Stimulated activated CD4-positive, alpha-beta T cell treated with anti-CD3 and anti-CD28 coated beads, Interleukin-15, amount 100 ng/mL, for 1 hour (primary cell): ENCODE measurements at places on chromosomes 12 and 14.

DNA sequence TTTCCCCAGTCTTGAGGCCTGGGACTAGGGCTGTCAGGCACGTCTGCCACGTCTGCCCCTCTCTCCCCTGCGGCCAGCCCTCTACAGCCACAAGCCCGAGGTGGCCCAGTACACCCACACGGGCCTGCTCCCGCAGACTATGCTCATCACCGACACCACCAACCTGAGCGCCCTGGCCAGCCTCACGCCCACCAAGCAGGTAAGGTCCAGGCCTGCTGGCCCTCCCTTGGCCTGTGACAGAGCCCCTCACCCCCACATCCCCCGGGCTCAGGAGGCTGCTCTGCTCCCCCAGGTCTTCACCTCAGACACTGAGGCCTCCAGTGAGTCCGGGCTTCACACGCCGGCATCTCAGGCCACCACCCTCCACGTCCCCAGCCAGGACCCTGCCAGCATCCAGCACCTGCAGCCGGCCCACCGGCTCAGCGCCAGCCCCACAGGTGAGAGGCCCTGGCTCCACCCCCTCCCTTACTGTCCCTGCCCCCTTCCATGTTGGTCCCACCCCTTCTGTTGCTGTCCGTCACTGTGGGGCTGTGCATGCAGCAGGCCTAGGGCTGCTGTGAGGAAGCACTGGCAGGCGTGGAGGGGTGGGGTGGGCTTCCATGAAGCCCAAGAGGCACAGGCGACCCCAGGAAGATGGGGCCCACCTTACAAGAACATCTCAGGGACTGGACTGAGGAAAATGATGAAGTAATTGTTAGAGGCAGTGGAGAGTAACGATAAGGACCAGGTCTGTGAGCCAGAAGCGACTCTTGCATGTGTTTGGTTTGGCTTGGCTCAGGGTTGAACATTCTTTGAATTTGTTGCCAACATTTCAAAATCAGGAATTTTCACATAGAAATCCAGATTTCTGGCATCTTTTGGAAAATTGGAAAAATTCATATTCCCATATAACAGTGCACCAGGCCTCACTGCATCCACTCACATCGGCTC is 16.8 kb downstream of the C12orf43 start:
- no peak for DNase-seq

DNA sequence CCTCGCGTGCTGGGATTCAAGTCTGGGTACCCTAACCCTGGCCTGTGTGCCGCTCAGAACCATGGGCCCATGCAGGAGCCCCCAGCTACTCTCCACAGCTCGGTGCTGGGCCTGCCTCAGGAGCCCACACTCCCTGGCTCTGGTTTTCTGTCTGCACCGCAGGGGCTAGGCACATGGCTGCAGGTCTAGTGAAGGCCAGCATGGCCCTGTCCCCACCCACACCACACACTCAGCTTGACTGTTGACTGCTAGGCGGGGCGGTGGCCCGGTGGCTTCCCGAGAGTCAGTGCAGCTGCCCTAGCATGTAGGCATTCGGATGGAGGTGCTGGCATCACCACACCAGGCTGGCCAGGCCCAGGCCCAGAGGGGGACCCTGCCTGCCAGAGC is 7.9 kb downstream of the INF2 start:
- no peak for DNase-seq

- DNase-seq: no peak
Measured at GRCh38 chr14:26190646-26191045, 407.2 kb downstream of the NOVA1 start.

DNA sequence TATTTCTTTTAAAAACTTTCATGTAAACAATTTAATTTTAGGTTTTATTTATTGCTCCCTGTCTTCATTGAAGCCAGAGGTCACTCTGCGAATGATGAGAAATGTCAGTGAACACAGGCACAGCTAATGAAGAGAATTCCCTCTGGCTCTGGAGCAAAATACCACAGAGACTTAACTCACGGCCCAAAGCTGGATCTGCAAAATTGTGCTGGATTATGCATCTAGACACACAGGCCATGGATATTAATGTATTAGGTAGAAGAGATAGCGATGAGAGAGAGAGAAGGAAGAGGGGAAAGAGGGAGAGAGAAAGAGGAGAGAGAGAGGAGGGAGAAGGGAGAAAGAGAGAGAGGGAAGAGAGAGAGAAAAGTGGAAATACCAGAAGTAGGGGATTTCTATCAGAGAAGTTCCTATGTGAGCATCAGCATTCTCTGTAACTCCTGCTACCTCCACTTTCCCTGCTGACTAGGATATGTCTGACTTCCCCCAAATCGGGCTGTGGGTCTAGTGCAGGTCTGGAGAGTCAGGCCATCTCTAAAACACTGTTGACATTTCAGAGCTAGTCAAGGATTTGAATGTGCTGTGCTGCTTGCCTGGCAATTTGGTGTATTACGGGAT is 3.7 kb downstream of the ARHGDIB start:
- DNase-seq: no peak

DNA sequence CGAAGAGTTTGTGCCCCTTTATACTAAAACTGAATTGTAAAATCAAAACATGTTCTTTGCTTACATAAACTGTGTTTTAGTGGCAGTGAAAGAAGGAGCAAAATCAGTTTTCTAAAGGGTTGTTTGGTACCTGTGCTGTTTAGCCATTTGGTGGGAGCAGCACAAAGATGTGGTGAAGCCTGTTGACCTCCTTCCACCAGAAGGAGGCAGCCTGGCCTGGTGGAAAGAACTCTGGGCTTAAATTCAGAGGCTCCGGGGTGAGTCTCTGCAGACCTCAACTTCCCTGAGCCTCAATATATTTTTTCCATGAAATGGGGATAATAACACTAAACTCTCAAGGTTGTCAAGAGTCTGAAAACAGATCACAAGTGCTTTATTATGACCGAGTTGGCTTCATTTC is 502.5 kb downstream of the VRK1 start:
- no peak for DNase-seq

GRCh38 chr12:93015871-93016751 is 87.0 kb upstream of the EEA1 start:
- DNase-seq: no peak

DNA sequence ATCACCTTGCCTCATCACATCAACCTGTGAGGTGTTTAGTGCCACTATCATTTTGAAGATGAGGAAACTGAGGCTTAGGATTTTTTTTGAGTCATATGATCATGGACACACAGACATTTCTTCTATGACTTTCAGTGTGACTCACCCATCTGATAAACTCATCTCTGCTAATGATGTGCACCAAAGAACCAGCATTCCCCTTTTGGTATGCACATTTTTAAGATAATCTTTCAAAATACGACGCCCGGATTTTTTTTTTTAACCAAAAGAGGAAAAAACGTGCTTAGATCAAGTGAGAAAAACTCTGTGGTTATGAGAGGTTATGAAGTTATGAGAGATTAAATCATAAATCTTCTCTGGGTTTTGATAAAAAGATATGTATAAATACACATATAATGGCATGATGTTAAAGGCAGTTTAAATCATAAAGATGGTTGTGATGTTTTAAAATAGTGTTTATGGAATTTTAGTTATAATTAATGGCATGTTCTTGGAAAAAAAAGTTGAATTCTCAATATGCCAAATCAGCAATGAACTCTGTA is 948.1 kb downstream of the TMTC2 start:
- DNase-seq: no peak

GRCh38 chr14:53542732-53543131 is 389.6 kb upstream of the DDHD1 start:
- DNase-seq: no peak

GRCh38 chr14:57464008-57464730 is 29.5 kb downstream of the CCDC198 start:
- DNase-seq: no peak
